Daoy (cell line): ENCODE measurements at places on chromosomes 3 and 15. TPM values are rescaled to one million over a fixed set of nuclear protein-coding genes. Genes with fewer than 3 reads are reported as not detected.
A peak's percentile ranks its signal among the peaks of the same experiment; 100 is the strongest.

The WNT7A gene
- total RNA-seq = 0.09 and 0.29 TPM in 2 replicates

DNA sequence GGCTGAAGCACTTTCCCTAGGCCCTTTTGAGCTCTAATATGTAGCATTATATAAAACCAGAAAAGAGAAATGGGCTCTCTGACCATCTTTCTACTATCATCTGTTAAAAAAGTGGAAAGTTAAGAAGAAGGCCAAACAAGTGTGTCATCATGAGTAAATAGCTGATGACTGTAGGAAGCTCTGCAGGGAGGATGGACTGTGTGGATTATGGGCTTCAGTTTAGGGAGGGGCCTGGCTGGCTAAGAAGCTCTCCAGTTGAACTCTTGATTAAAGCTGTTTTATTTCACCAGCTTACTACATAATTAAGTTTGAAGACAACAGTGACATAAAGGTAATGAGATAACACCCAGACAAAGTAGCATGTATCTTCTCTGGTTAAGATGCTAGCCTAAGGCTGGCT, 30.6 kb downstream of the INTS14 start:
- DNase-seq = peak; percentile 11

GRCh38 chr3:38150780-38151528, 12.5 kb downstream of the MYD88 start:
- no peak for DNase-seq

The MNS1 gene
- 10.4 and 12.3 TPM in 2 replicates for total RNA-seq

The SLC35G2 gene
- 15.6 and 25.0 TPM in 2 replicates for total RNA-seq

- DNase-seq = no peak
These were observed 63.4 kb upstream of the FEZF2 start for GRCh38 chr3:62436785-62437184.

DNA sequence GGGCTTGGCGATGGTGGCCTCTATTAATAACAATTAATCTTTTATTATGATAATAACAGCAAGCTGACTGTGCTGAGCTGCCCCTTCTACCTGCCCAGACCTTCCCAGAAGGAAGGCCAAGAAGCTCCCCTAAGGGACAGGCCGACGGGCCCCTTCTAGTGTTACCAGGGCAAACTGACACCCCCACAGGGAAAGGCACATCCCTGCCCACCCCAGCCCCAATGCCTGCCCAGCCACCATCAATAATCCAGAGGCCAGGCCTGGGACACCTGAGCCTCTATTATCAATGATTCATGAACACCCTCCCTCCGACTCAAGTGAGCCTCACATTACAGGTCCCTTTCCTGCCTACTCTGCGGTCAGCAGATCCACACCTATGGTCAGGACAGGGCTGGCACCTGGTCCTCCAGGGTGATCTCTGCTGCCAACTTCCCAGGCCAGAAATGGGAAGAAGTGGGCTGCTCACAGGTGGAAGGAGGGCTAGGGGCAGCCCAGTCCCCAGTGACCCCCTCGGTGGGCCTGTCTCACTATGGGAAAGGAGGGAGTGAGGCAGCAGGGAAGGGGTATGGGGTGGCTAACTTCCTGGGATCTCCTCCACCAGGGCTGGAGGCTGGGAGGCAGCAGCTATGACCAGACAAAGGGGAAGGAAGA, 1.8 kb downstream of the TWF2 start:
- no peak for DNase-seq

The SCAMP5 gene
- total RNA-seq = 1.8 and 7.4 TPM in 2 replicates

GRCh38 chr15:77505556-77505955, 84.9 kb downstream of the HMG20A start:
- DNase-seq = no peak

The RAMAC gene
- total RNA-seq = 63.6 and 77.4 TPM in 2 replicates

The SEMA3F gene
- total RNA-seq = 0.51 and 1.4 TPM in 2 replicates

The ZNF860 gene
- total RNA-seq = 0.34 TPM in 1 of 2 replicates, not detected in the other

The GPR15 gene
- total RNA-seq = not detected in 2 replicates

DNA sequence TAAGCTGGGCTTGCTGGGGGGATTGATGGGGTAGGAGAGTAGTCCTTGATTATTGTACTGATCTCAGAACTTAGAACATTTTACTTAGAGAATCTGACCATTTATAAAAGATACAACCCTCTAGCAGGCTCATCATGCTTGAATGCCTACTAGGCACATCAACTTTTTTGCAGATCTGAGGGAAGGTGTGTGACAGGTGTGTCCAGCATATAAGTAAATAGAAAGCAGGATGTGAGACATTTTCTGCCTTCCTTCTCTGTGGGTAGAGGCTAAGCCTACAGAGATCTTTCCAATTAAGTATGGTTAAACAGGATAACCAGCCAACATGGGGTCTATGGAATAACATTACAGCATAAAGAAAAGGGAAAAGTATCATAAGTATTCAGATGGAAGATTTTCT, 159.1 kb downstream of the AKAP13 start:
- DNase-seq = no peak

The SNURF gene
- 1.7 and 32.4 TPM in 2 replicates for total RNA-seq

- no peak for DNase-seq
These were observed 609.2 kb upstream of the ZNF385D start for GRCh38 chr3:22360164-22360563.

- no peak for DNase-seq
These were observed 804 bp upstream of the BRPF1 start for GRCh38 chr3:9730657-9731205.

The BCL6 gene
- 1.8 and 2.3 TPM in 2 replicates for total RNA-seq

DNA sequence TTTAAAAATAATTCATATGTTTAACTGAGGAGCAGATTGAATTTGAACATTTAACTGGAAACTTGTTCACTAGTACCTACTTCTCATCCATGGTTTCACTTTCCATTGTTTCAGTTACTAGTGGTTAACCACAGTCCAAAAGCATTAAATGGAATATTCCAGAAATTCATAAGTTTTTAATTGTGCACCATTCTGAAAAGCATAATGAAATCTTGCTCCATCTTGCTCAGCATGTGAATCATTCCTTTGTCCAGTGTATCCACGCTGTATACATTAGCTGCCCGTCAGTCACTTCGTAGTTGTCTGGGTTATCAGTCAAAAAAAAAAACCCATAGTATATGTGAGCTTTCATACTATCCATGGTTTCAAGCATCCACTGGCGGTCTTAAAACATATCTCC, 217.6 kb downstream of the TPRG1 start:
- peak; percentile 35 for DNase-seq

DNA sequence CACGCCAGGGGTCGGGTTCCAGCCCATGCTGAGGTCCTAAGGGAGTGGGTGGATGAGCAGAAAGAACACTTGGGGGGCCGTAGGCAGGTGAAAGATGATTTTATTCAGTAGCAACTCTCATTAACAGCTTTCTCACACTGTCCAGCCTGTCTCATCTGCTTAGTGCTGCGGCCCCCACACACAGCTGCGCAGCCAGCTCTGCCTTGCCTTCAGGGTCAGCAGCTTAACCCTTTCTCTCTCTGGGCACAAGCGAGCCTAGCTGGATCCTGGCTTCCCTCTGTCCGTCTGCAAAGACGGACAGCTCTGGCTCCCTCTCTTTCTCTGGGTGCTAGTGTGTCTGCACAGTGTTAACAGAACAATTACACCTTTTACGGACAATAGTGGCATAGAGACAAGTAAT, 21.3 kb downstream of the NPAP1 start:
- DNase-seq = no peak

DNA sequence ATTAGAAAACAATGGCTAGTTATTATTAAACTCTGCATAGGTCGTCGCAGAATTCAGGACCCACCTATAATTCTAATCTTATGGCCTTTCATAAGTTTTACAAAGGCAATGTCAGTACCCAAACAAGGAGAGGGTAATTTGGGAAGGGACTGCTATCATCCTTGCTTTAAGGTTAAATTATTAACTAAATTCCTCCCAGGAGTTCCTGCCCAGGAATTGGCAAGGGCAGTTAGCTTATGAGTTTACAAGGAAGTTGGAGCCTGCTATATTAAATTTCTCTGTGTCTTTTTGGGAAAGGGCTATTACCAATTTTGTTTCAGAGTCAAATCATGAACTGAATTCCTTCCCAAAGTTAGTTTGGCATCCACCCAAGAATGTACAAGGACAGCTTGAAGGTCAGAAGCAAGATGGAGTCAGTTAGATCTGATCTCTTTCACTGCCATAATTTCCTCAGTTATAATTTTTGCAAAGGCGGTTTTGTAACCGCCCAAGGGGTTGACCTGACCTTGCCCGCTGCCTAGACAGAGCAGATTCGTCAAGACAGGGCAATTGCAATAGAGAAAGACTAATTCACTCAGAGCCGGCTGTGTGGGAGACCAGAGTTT, 45.3 kb upstream of the LHFPL4 start:
- no peak for DNase-seq
